Dorsolateral prefrontal cortex (tissue), 122 donors: ENCODE measurements at places on chromosomes 6 and 20.

- no peak for DNase-seq
Measured at GRCh38 chr20:40511478-40511877, 177.6 kb downstream of the MAFB start.

DNA sequence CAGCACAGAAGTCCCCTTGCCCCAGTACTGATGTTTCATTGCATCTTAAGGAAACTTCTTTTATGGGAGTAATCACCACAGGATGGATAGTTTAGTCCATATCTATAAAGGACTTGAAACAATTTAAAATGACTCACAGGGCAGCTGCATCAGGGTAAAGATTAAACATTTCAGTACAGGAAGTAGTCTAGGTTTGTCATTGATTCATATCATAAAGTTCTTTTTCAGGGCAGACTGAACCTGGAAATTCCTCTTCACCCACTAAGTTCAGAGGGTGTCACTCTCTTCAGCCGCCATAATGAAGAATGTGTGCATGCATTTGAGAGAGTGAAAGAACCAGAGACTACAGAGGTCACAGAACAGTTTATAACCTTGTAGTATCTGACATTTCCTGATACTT lies 296.3 kb upstream of the JAG1 start:
- DNase-seq = no peak

GRCh38 chr6:129695373-129696027 lies 14.5 kb downstream of the ARHGAP18 start:
- DNase-seq = no peak

- DNase-seq = no peak
Measured at GRCh38 chr6:117264692-117265409, 507 bp upstream of the VGLL2 start.

- DNase-seq = no peak
Measured at GRCh38 chr20:19347943-19348456, 135.6 kb downstream of the SLC24A3 start.

DNA sequence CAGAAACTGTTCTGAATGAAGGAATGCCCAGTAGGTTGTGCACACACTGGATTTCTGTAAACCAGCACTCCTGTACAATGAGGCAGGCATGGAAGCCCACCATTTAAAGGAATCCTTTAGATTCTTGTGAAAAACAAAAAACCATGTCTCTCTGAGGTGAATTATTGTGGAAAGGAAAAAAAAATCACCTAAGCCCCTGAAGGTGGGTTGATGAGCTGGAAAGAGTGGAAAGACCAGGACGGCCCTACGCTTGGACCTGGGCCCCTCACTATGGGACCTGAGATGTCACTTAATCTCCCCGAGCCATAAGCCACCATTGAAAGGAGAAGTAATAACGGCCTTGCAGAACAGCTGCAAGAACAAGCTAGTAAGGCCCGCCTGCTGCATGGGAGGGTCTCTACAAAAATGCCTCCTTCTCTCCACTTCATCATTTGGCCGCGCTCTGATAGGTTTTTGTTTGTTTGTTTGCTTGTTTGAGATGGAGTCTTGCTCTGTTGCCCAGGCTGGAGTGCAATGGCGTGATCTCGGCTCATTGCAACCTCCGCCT lies 68.8 kb downstream of the RAB44 start:
- DNase-seq = no peak

DNA sequence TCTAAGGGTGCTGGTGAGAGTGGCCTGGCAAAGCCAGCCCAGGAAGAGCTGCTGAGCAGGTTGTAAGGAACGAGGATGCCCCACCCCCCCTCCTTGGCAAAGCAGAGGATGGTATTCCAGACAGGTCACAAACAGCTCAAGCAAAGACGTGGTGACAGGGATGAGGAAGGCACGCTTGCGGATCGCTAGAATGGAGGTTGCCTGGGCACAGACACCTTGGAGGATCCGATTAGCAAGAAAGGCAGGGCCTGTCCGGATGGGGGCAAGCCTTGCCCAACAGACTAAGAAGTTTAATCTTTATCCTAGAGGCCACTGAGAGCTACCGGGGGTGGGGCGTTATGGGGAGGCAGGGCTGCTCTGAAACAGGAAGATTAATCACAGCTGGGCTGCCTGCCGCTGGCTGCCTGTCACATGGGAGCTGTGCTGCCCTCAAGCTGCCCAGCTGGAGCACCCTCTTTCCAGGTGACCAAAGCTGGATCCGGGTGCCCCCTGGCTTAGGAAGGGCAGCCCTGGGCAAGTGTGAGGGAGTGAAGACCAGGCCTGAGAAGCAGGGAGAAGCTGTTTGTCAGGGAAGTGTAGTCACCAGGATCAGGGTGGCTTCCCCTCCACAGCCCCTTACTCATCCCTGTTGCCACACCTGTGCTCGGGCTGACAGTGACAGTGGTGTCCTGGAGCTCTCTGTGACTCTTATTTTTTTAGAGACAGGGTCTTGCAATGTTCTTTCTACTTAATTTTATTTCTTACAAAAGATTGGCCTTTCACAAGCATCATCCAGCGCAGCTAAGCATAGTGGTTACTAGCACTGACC lies 9.1 kb upstream of the MAPK13 start:
- no peak for DNase-seq

DNA sequence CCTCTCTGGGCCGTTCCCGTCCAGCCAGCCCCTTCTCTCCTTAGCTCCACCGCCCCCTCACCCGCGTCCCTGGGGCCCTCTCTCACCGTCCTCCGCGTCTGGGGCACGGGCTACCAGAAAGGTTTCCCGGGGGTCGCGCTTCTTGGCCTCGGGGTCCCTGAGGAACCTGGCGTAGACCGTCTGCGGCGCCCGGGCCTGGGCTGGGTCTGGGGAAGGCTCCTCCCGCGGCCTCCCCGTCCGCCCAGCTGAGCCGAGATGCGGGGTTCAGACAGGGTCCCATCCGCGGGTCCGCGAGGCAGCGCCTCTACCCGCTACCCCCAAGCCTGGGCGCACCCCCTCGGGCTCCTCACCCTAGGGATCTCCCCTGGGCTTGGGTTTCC lies 1.1 kb downstream of the TULP1 start:
- no peak for DNase-seq

GRCh38 chr6:151911401-151911800 lies 103.9 kb downstream of the ESR1 start:
- no peak for DNase-seq

DNA sequence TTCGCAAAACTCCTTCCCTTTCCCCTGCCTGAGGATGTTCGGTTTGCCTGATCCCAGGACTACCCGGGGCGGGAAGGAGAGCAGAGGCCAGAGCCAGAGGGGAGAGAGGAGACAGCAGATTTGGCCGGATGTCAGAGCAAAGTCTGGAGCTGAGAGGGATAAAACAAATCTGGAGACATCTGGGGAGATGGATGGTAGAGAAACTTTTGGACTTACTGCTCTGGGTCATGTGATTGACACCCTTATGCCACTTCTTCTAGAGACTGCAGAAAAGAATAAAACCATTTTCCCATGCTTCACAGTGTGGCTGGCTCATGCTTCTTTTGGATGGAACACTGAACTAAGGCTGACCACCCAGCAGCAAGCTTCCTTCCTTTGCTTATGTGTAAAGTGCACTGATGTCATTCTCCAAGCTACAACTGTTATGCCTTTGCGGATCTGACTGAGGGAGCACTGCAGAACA lies 174.7 kb downstream of the FOXC1 start:
- DNase-seq = no peak

GRCh38 chr20:44433751-44434538 lies 41.7 kb upstream of the TTPAL start:
- no peak for DNase-seq

DNA sequence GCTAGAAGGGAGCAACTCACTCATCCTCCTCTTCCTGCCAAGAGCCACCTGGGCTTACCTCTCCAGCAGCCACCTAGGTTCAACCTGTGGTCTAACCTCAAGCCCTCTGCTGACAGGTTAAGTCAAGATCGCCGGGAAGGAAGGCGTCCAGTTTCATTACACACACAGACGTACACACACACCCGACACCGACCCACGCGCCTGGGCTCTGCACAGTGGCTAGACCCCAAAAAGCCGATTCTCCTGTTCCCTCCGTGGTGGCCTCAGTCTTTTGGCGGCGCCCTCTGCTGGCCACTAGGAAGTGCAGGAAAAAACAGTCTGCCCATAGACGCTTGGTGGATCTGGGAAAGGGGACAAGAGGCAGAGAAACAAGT lies 52.8 kb downstream of the MRPL14 start:
- peak; percentile 85 for DNase-seq

- DNase-seq = no peak
Measured at GRCh38 chr6:38634518-38634917, 5.2 kb downstream of the BTBD9 start.

- DNase-seq = no peak
Measured at GRCh38 chr20:54199283-54199682, 8.6 kb upstream of the PFDN4 start.

GRCh38 chr6:140857739-140858380 lies 1274.9 kb upstream of the GJE1 start:
- DNase-seq = no peak

GRCh38 chr6:146354451-146354850 lies 189.2 kb upstream of the RAB32 start:
- no peak for DNase-seq

DNA sequence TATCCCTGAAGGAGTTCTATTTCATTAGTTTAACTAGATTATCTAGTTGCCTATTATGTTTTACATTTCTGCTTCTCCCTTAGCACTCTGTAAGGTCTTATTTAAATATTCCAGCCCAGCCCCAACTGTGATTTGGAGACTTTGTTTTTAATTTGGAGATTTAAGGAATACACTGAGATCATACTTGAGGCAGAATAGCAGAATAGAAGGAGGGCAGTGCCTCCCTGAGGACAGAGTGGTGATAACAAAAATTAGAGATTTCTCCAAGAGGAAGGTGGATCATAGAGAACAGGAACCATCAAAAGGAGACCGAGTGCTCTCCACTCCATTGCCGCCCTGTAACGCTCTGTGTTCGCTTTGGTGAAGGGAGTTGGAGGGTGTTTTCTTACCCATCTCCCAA lies 14.8 kb upstream of the CD164 start:
- DNase-seq = no peak
